RPMI8226 (cell line): ENCODE measurements at places on chromosomes 1 and 21.
A peak's percentile ranks its signal among the peaks of the same experiment; 100 is the strongest.

DNA sequence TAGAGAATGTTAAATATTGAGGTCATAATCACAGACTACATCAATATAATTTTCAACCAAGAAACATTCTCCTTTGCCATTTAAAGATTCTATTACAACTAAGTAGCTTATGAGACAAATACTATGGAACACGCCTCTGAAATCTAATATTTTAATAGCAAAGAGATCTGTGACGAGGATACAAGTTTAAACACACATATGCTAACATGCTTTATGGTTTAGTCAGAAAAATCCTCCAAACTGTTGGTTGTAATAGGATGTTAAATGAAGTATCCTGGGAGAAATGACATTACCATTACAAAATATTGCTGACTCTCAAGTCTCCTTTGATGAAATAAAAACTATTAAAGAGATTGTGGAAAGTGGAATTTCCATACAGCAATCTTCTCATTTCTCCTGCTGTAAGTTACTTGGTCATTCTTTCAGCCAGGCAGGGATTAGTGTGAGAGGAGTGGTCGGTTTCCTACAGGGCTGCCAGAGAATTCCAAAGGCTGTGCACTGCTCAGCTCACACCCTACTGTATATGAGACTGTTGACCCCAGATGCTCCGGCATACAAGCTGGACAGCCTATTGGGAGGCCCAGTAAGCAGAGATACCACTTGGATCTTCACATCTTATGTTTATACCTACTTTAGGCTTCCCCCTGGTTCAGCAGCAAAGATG is 26.6 kb downstream of the SCYL3 start:
- no peak for DNase-seq

GRCh38 chr1:186239171-186239570 is 135.9 kb downstream of the TPR start:
- DNase-seq: no peak

DNA sequence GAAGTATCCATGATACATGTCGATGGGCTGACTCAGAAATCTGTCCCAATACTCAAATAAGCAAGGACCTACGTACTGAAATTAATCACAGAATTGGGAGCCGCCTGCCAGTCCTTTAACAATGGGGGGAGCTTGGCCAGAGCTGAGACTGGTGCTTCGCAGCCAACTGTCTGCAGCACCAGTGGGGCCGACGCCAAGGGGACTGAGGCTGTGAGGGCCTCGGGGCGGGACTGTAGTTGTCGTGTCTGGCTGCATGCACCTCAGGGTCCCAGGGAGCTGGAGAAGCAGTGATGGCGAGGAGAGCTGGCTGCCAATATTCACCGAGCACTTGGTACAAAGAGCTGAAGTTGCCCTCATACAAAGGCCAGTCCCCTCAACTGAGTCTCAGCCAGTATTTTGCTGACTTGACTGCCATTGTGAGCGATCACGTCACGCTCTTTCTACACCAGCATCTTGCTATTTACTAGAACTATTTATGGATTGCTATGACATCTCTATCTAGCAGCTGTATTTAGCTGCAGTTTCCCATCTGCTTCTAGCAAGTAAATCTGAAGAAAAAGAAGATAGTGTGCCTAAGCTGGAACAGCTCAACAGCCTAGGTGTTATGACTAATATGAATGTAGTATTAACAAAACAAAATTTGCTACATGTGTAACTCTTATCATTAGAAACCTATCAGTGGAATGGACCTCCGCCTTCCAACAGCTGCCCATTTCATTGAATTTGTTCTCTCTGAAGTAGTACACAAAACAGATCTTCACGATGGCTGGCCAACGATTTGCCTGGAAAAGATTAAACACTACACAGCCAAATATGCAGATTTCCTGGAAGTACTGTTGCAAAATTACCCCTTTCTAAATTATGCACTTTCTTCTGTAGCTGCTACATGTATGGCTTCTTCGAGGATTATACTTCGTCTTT is 29.1 kb downstream of the EVI5 start:
- DNase-seq: no peak

DNA sequence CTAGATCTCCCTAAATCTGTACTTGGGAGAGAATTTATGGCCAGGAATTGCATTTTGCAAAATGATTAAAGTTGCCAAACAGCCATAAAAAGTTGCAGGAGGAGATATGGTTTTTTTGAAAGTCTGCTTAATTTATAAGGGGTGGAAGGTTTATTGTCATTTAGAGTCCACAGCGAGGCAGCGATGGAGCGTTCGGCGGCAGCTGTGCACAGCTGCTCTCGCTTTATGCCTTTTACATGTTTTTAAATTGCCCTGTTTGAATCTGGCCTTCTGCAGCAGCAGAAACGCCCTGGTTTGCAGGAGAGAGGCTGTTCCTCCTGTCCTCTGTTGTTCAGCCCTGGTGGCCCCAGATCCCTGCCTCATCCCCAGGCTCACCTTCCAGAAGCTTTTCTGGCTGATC is 144.9 kb upstream of the POU3F1 start:
- DNase-seq: no peak

- DNase-seq: no peak
Measured at GRCh38 chr1:24043345-24044032, 63.4 kb upstream of the SRSF10 start.

DNA sequence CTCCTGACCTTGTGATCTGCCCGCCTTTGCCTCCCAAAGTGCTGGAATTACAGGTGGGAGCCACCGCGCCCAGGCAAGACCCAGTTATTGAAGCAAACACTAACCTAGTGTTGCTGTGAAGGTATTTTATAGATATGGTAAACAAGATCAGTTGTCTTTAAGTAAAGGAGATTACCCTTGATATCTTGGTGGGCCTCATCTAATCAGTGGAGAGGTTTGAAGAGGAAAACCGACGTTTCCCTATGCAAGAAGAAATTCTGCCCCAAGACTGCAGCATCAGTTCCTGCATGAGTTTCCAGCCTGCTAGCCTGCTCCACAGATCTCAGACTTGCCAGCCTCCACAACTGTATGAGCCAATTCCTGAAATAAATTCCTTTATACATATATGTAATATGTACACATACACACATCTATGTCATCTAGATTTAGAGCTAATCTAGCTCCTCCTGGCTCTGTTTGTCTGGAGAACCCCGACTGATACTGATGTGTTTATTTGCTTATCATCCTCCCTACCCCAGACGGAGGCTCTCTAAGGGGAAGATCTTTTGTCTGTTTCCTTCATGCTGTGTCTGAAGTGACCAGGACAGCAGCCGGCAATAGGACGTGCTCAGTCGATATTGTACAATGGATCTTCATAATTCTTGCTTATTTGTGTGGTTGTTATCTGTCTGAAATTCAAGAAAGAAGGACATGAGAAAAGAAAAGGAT is 90.9 kb downstream of the IER5 start:
- no peak for DNase-seq

DNA sequence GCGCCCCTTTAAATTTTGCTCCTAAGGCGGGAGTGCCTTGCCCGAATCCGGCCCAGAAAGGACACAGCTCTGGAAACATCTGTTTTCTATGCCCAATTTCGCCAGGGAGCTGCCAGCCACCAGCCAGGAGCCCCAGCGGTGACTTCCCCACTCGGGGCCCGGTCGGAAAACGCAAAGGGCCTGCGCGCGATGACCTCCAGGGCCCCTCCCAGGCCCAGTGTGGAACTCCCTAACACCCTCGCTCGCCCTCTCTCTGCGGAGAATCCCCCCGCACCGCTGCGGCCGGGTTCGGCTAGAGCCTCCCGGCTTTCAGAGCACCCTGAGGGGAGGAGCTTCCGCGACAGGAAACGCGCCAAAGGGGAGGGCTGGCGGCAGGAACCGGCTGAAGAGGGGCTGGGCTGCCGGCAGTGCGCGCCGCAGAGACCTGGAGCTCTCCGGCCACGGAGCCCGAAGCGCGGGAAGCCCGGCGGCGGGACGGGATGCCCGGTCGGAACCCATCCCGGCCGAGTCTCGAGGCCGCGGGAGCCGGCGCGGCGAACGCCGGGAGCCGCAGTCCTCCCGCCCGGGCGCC is 505 bp downstream of the CLSPN start:
- peak; percentile 96 for DNase-seq

- DNase-seq: peak; percentile 82
Measured at GRCh38 chr1:154546264-154547063, 12.0 kb downstream of the UBE2Q1 start.

GRCh38 chr1:25713961-25714360 is 86.0 kb upstream of the SELENON start:
- DNase-seq: no peak

- no peak for DNase-seq
Measured at GRCh38 chr1:153995640-153996039, 5.1 kb downstream of the RPS27 start.

DNA sequence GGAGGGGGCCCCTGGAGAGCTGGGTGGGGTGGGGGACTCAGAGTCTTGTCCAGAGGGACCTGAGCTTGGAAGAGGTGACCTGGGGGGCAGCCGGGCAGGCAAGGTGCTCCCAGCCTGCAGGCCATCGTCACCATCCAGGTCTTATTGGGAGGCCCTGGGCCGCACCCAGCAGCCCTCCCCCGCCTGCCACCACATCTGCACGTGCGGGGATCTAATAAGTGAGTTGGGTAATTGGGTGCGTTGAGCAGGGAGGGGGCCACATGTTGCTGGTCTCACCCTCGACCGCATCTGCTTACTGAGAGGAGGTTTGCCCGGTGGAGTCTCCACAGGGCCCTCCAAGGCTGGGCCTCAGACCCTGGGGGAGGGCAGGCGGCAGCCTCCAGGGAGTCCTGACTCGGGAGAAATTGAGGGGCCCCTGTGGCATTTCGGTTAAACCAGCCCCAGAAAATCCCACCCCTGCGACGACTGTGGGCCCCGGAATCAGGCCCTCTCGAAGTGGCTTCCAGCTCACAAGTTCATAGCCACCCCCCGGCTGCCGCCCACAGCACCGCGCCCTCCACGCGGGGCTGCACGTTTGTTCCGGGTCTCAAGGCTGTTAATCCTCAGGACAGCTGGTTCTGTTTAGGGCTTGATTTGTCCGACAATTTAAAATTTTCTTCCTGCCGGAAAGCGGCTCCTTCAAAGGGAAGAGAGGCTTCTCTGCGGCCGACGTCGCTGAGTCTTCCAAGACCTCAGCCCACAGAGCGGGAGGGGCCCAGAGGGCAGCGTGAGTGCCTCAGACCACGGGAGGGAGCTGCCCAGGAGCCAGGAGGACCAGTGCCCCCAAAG is 14.7 kb upstream of the COL6A2 start:
- DNase-seq: no peak

GRCh38 chr1:97006044-97006661 is 284.6 kb downstream of the PTBP2 start:
- DNase-seq: no peak
